EH (cell line): ENCODE measurements at places on chromosomes 11 and 22.

DNA sequence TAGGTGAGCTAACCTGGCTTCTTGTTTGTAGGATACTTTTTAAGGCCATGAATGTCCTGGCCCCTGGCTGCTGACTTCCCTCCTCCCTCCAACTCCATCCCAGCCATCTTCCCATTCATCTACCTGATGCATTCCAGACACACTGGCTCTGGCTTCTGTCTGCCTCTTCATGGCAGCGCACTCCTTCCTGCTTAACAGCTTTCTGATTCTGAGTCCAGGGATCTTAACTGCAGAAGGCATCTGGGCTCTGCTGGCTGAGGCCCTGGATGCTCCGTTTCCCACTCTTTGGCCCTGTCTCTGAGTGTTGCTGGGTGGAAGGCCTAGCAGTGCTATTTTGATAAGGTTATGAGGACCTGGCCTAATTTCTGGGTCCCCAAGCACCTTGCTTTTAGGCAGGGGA is 1.8 kb upstream of the THY1 start:
- DNase-seq = no peak

- no peak for DNase-seq
Observed at GRCh38 chr22:50008151-50009040, 4.2 kb downstream of the IL17REL start.

DNA sequence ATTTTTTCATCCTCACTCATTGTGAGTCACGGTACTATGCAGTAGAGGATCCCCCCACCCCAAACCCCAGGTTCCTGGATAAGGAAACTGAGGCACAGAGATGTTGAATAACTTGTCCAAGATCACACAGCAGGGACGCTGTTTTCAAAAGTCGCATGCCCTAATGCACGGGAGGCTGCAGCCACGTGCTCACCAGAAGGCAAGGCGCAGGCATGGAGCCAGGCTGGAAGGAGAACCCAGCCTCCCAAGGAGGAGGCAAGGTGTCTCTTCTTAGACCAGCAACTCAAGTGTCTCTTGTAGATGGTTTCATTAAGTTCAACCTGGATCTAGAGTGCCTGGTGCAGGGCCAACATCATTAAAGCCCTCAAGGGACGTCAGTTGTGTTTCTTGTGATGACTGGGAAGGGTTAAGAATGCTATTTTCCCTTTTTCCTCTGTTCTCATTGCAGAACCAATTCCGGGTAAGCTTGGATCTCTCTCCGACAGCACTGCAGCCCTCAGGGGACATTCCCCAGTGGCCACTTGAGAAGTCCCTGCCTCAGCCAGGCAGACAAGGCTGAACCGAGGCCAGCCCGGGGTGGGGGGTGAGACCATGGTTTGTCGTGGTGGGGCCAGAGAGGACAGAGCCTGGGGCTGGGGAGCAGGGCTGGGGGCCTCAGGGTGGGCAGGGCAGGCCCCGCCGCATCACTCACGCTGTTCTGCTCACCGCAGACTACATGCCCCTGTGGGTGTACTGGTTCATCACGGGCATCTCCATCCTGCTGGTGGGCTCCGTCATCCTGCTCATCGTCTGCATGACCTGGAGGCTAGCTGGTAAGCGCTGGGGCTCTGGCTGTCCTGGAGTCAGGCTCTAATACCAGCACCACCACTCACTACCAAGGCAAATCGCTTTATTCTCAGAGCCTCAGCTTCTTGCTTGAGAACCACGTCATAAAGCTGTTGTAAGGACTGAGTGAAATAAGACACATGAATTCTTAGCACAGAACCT is 15.7 kb downstream of the TMEM121B start:
- no peak for DNase-seq

GRCh38 chr11:15826826-15827225 is 529.5 kb downstream of the SOX6 start:
- DNase-seq = peak; percentile 33

GRCh38 chr11:67278135-67278938 is 10.8 kb upstream of the ANKRD13D start:
- no peak for DNase-seq

GRCh38 chr11:27754035-27755017 is 54.1 kb upstream of the BDNF start:
- DNase-seq = peak; percentile 86

DNA sequence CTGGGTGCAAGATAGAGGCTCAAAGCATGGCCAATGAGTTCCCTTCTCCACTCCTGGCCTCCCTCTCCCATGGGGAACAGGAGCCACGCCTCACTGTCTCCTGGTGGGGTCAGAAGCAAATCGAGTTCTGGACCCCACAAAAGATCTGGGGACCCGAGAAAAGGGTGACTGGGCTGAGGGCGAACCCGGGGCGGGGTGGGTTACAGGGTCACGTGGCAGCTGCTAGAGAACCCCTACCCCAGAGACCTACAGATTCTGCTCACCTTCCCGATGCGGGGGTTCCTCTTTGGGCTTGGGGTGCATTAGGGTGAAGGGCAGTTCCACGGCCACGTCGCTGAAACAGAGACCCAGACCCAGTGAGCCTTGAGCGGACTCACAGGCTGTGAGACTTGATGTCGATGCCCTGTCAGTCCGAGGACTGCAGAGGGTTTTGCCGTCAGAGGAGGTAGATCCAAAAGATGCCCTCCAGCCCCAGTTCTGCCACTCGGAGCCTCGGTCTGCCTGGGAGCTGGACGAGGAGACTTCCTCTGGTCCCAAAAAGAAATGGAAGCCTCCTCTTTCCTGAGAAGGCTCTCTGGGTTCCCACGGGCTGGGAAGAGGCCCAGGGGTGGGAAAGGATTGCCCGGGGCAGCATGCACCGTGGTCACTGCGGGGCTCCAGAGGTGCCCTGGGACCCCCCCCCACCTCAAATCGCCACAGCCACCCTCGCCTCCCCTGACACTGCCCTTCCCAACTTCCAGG is 28.2 kb downstream of the TPBGL start:
- DNase-seq = no peak
